SHP77 (cell line): ENCODE measurements at places on chromosomes 6 and 20.

DNA sequence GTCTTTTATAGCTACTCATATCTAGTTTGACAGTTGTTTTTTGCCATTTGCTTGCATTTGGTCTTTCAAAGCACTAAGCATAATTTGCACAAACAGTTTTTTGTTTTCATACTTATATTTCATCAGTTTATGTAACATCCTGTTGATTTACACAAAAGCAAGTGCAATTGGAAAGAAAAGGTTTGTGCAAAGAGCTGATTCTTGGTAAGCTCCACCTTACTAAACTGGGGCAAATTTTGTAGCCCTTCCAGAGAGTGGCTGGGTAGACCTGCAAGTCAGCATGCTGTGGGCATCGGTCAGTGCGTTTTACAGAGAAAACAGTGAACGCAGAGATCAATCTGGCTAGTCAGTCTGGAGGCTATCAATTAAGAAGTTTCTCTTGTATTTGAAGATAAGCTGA is 34.5 kb downstream of the TXLNB start:
- DNase-seq: no peak

DNA sequence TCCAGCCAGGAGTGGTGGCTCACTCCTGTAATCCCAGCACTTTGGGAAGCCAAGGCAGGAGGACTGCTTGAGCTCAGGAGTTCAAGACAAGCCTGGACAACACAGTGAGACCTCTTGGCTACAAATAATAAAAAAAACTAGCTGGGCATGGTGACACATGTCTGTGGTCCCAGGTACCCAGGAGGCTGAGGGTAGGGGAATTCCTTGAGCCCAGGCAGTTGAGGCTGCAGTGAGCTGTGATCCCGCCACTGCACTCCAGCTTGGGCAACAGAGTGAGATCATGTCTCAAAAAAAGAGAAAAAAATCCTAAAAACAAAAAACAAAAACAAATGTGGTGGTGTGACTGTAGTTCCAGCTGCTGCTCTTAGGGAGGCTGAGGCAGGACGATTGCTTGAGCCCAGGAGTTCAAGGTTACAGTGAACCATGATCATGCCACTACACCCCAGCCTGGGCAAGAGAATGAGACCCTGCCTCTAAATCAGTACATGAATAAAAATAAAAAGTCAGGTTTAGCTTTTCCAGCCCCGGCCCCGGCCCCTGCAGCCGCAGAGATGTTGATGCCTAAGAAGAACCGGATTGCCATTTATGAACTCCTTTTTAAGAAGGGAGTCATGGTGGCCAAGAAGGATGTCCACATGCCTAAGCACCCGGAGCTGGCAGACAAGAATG is 13.5 kb upstream of the SNRPC start:
- DNase-seq: no peak

- no peak for DNase-seq
These were observed 3.7 kb downstream of the MOCS1 start for GRCh38 chr6:39930540-39930939.

GRCh38 chr20:14919501-14920081 is 582.2 kb upstream of the FLRT3 start:
- no peak for DNase-seq
